ENCODE measurements at places on chromosomes 3 and 15.

DNA sequence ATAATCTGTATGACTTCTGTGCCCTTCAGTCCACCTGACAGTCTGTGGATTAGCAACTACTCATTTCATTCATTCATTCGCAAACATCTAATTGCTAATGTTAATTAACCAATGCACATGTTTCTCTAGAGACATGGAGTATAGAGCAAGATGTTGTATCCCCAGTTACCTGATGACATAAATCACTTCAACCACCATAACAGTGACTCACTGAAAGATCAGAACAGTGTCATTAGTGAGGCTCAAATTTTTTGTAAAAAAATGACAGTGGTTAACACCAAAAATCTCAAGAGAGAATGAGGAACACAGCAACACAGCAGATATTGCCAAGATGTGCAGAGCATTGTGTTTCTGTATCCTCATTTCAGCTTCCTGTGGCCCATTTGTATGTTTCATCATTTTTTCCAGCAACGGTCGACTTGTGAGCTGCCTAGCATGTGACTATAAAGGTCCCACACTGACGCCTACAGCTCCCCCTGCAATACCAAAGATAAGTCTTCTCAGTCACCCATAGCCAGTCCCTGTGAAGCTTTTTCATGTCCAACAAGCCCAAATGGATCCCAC is 3.7 kb upstream of the PLD1 start:
- DNase-seq: no peak

DNA sequence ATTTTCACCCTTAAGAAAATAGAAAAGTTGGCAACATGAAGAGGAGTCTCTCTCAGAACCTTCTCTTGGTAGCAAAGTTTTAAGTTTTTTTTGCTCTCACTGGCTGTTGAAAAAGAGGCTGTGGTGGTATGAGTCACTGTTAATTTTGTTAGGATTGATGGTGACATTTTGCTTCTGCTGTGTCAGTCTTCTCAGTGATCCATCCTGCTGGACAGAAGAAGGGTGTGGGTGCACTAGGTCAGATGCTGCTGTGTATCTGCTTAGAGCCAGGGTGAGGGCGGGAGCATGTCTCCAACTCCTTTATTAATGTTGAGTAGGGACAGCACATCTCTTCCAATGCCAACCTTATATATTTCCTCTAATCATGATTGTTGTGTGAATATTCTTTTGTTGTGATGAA is 369.5 kb downstream of the FEZF2 start:
- DNase-seq: no peak

DNA sequence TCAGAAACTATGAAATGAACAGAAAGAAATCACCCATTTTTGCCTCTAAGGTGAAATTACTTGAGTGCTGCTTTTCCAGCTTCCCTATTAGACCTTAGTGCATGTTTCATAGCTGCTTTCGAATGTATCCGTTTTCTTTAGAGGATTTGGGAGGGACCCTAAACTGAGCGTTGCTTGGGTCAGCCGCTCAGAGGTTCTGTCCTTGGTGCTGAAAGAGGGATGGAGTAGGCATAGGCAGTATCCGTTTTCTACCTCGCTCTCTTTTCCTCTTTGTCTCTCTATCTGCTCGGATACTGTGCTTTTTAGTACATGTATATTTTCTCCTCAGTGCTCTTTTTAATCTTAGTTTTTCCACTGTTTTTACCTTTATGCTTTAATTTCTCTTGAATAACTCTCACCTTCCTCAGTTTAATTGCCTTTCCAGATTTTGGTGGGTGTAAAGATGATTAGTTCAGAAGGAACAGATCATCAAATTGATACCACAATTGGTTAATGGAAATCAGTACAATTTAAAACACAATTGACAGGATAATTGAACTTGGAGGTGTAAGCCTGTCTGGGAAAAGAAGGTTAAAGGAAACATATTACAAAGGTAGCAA is at the start of gene DRD3:
TSS of gene DRD3 (minus strand) at position 283 of the 599 bp plus-strand sequence. CDS start 7,060 bp downstream, outside the sequence.
- DNase-seq: no peak

DNA sequence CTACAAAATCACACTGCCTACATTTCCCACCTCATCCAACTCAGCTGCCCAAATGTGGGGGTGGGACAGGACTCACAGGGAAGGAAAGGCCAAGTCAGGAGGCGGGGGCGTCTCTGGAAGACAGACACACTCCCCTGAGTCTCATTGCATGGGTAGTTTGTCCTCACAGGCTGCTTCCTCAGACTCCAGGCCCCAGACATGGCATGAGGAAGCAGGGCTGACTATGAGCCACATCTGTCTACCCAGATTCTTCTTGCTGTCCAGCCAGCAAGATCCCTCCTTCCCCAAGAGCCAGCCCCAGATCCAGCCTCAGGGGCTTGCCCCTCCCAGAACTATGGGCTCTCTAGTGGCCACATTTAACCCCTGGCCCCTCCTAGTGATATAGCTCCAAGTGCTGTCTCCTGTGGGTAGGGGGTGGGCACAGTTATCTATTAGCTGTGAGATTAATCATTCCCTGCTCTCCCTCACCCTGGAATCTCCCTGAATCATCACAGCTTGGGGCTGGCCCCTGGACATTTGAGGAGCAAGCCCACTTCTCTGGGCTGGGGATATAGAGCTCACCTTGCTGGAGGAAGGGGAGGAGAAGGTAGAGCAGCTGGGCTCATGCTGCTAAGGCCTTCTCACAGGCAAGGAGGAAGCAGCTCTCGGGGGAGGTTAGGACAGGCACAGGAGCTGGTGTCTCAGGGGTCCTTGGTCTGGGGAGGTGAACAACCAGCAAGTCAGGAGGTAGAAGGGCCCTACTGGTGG is 2.1 kb upstream of the CCDC33 start:
- DNase-seq: no peak

DNA sequence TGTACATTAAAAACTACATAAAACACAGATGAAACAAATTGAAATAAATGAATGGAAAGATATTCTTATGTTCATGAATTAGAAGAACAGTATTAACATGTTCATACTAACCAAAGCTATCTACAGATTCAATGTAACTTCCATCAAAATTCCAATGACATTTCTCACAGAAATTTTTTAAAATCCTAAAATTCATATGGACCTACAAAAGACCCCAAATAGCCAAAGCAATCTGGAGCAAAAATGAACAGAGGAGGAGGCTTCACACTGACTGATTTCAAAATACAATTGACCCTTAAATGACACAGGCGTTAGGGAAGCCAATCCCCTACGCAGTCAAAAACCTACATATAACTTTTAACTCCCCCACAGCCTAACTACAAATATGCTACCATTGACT is 39.4 kb downstream of the KPNA1 start:
- no peak for DNase-seq

- DNase-seq: no peak
These were observed 40.9 kb upstream of the GOLGA8J start for GRCh38 chr15:30041868-30042267.

- no peak for DNase-seq
These were observed 42.9 kb upstream of the RPL32 start for GRCh38 chr3:12884186-12884680.

DNA sequence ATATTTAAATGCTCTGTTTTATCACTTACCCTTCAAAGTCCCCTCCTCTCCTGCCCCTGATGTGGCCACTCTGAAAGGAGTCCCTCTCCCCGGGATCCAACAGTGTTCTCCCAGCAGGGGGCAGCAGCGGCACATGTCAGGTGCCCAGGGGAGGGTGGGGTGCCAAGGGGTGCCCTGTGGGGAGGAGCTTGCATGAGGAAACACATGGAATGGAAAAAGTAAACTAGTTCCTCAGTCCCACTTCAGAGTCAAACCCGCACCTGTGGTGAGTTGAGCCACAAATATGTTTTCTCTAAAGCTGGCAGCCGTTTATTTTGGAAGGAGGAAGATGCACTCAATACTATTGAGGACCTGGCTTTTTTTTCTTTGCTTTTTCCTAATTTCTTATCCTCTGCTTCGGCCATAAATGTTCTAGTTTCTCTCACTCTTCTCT is 30.1 kb upstream of the NRROS start:
- DNase-seq: peak; percentile 84

GRCh38 chr3:146640361-146640760 is 35.2 kb upstream of the PLSCR5 start:
- no peak for DNase-seq

GRCh38 chr15:69679623-69680228 is 227.1 kb downstream of the RPLP1 start:
- DNase-seq: no peak

- no peak for DNase-seq
These were observed 89.9 kb downstream of the CCNL1 start for GRCh38 chr3:157069846-157070677.

DNA sequence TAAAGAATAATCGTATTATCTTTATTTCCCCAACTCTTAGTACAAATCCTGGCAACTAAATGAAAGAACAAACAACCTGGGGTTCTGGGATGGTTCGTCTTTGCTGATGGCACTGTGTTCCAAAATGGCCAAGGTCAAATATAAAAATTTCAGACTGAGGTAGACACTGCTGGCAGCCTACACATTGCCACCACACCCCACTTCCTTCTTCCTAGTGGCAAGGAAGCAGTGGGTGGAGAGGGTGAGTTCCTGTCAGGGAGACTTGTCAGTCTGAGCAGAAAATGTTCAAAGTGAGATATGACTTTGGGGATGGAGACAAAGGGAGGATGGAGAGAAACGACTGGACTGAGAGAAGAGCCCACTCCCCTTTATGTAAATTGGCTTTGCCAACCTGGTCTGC is 69.6 kb downstream of the LMCD1 start:
- DNase-seq: no peak

GRCh38 chr3:70753572-70753971 is 441.1 kb upstream of the MDFIC2 start:
- DNase-seq: no peak

DNA sequence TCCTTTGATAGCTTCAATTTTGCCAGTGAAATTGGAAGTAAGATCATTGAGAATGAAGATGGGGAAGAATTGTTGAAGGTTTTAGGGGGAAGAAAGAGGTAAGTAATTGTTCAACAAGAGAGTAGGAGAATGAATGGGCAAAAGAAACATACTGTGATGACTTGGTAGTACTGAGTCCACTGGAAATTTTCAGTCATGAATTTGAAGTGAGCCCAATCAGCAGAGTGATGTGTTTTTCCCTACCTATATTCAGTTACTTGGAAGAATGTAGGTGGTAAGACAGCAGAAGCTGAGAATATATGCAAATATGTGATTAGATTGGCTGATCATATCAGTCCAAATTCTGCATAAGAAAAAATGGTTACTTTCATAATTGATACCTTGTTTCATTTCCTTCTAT is 569.6 kb downstream of the AGBL1 start:
- DNase-seq: no peak

GRCh38 chr3:61589856-61590255 is 28.5 kb downstream of the PTPRG start:
- no peak for DNase-seq

- DNase-seq: no peak
These were observed 20.2 kb downstream of the ARNT2 start for GRCh38 chr15:80424381-80424780.

- peak; percentile 70 for DNase-seq
These were observed 2.1 kb downstream of the CD47 start for GRCh38 chr3:108088697-108089096.

All from NCI-H1105 treated with DMSO at 0.1 percent for 48 hours (cell line).